ENCODE measurements at places on chromosomes 4 and X.

DNA sequence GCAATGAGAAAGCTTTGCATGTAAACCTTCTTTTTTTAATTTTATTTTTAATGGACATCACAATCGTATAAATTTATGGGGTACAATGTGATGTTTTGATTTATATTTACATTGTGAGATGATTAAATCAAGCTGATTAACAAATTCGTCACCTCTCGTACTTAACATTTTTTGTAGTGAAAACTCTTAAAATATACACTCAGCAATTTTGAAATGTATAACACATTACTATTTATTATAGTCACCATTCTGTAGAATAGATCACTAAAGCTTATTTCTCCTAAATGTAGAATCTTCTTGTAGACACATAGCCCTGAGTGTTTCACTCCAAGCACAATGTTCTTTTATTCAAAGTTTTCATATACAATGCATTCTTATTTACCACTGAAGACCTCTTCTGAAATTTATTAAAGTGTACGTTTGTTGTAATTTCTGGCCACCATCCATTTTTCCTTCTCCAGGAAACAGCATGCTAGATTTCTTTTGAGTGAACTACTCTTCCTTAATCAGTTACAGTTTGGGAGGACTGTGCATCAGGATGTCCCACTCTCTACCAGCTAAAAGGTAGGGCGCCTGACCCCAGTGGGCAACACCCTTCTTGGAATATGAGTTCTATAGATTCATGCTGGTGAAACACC, 4.4 kb upstream of the RBBP7 start:
- no peak for DNase-seq

GRCh38 chr4:52265781-52266525, 214.8 kb downstream of the SPATA18 start:
- no peak for DNase-seq

GRCh38 chr4:120432301-120432860, 365.7 kb upstream of the MAD2L1 start:
- DNase-seq, result no peak

DNA sequence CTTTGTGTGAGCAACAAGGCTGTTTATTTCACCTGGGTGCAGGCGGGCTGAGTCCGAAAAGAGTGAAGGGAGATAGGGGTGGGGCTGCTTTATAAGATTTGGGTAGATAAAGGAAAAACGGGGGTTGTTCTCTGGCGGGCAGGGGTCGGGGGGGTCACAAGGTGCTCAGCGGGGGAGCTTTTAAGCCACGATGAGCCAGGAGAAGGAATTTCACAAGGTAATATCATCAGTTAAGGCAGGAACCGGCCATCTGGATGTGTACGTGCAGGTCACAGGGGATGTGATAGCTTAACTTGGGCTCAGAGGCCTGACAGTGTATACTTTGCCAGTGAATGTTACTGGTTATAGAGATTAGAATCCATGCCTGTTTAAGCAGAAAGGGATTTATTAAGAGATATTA, 19.7 kb upstream of the SPCS3 start:
- DNase-seq, result no peak

GRCh38 chrX:151754047-151754429, 19.5 kb downstream of the CNGA2 start:
- no peak for DNase-seq

GRCh38 chr4:15495621-15496020, 25.9 kb downstream of the CC2D2A start:
- DNase-seq, result no peak

- no peak for DNase-seq
Measured at GRCh38 chr4:149752729-149753128, 62.9 kb downstream of the IQCM start.

GRCh38 chrX:18676470-18676869, 4.6 kb upstream of the RS1 start:
- no peak for DNase-seq

- DNase-seq, result no peak
Measured at GRCh38 chrX:118355225-118355920, 9.5 kb downstream of the WDR44 start.

GRCh38 chr4:41645728-41646390, 102.7 kb downstream of the PHOX2B start:
- DNase-seq, result no peak

DNA sequence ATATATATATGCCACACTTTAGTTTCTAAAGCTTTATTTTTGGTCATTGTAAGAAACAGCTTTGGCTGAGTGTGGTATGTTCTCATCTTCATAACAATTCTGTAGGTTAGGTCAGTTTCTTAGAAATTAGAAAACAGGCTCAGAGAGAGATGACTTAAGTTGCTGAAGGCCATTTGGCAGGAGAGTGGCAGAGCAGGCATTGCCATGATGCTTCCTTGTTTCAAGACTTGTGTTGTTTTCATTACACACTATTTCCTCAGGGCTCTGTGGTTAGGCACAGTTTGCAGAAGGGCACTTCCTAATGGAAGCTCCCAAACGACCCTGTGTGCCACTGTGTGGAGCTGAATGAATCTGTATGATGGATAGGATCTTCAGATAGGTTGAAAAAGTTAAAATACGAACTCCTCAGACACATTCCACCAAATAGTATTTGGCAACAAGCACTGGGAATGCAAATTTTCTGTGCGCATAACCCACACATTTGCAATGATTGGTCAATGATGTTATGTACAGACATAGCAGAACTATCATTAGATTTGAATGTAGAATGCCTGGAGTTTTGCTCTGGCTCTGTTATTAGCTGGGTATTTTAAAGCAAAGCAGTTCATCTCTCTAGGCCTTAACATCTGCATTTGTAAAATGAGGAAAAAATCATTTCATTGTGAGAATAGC, 274.3 kb upstream of the HS3ST1 start:
- no peak for DNase-seq

DNA sequence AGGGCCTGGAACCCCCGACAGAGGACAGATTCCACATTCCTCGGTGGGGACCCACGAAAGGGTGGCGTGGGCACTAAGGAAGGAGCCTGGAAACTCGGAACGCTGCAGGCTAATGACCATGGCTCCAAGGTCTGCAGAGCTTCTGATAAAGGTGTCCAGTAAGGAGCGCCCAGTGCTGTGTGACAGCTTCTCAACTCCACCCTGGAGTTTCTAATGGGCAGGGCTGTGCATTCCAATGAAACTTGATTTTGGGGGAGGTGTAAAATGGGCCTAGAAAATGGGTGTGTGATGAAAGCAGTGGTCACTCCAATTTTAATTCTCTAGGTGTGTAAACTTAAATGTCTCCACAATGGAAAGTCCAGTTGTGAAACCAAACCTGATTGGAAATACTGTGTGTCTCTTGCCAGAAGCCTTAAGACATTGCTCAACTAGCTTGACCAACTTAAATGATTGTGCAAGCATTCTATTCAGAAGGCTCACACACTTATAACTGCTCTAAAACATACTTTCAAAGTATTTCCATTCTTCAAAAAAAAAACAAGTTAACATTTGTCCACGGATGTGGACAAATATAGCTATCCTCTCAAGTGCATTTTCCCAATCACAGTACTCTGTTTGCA, 52.1 kb downstream of the XAGE2 start:
- DNase-seq, result no peak

DNA sequence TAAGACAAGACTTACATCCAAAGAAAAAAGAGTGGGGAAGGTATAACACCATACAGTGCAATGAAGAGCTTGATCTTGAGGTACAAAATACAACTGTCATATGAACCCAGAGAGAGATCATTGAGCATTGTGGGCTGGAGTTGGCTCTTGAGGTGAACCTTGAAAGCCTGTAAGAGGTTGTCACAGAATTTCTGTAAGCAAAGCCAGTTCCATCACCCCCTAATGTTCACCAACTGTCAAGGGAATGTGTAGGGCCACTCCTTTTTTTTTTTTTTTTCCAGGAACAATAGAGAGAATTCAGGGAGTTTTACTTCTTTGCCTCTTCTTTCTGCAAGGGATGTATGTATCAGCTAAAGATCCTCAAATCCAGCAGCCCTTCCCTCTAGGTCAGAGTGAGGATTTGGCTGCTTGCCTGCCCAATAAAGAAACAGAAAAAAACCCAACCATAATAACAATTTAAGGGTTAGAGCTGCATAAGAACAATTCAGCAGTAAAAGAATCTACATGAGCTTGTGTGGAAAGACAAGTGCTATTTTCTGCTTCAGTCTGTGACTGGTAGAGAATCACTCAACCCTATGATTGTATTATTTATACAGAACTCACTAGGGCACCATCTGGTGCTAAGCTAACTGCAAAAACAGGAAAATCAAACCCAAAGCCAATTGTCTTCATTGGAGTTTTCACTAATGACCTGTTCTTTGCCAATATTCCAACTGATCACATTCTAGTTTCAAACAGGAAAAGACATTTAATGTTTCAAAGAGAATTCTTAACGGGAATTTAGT, 217.5 kb upstream of the TEX13C start:
- no peak for DNase-seq

DNA sequence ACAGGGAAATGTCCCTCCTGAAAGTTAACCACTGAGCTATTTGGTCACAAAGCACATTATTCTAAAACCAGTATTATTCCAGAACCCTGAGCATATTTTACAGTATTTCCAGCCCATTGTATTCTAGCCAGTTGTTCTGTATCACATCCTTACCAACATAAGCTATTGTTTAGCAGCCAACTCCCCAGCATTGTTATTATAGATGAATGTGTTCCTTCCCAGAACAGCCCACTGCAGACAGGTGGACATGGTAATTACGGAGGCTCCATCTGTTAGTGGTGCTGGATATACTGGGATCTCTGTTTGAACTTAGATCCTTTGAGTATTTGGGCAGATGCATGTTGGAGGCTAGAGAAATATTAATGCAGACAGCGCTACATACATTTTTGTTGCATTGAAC, 126.1 kb downstream of the MGST2 start:
- DNase-seq, result no peak

GRCh38 chrX:2587146-2587545, 86.4 kb upstream of the DHRSX start:
- no peak for DNase-seq

- DNase-seq, result no peak
Measured at GRCh38 chr4:112001041-112001440, 144.2 kb upstream of the FAM241A start.

DNA sequence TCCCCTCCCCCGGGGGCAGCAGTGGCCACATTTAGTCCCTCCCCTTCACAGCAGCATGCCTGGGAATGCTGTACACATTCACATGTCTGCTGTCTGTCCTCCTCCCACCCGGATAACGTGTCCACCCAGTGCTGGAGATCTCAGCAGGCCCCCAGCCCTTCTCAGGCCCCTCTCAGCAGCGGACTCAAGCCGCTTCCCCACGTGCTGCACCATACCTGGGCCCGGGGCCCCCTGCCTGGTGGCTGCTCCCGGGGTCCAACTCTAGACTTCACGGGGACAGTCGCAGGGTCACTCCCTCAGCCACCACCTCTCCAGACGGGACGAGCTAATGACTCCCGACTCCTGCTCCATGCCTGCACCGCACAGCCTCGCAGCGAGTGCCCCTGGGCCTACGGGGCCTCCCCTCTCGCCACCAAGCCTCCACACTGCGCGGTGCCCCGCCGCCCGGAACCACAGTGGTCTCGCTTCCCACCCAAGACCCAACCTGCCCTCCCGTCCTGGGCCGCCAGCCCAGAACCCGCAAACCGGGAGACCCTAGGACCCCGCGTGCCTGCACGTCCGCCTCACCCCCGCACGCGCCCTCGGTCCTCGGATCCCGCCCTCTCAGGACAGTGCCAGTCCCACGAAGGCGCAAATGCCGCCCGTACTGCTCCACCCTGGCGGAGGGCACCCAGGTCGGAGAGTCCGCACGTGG, 1.3 kb upstream of the PCGF3 start:
- DNase-seq, result no peak

DNA sequence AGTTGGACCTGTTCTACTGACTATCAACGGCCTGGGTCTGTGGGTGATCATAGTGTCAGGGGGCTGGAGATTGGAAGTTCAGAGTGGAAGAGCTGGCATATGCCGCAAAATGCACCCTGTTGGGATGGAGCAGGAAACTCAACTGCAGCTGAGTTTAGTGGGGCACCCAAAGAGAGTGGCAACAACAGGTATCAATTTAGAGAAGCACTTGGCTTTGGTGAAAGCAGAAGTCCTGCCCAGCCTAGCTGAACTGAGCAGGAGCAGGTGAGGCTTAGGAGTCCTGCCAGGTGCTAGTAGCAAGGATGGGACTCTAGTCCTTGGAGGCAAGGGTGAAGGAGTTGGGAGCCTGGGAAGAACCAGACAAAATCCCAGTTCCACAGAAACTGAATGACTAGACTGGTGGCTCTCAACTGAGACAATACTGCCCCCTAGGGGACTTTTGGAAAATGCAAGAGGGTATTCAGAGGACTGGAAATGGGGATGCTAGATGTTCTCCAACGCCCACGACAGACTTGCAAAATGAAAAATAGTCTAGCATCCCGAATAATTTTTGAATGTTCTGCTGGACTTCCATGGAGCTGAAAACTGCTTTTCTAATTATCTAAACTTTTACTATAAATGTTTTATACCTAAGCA, 49.4 kb downstream of the RTL9 start:
- no peak for DNase-seq

DNA sequence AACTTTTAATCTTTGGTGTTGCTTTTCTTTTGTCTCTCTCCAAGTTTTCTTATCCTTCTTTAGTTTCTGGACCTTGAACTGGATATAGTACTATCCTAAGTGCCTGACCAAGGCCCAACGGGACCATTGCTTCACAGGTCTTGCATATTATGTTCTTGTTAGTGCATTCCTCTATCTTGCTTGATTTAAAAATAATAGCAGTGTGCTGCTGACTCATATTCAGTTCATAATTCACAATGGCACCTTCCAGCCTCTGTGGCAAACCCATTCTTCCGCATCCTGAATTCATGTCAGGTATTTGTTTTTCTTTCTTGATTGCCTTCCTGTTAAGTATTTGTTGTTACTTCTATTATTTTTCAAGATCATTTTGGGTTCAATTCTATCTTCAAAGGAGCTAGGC, 197.1 kb upstream of the GIMD1 start:
- no peak for DNase-seq

GRCh38 chrX:45557387-45557786, 356.7 kb upstream of the DIPK2B start:
- DNase-seq, result no peak

GRCh38 chr4:36138220-36138619, 106.1 kb downstream of the ARAP2 start:
- DNase-seq, result no peak

DNA sequence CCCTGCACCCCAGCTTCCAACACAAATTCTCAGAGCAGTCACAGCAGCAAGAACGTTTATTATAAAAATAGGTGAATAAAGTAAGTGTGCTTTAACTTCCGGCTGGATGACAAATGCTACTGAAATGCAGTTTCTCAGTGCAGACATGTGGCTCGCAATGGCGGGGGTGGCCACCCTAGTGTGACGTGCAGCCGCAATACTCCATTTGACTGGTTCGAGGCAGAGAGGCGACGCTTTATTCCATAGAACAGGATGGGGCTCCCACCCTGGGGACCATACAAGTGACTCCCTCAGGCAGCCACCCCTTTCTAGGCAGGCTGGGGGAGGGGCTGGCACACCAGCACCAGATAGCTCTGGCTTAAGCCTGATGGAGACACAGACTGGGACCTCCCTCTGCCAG, 14.5 kb downstream of the TNIP2 start:
- no peak for DNase-seq
